ENCODE measurements at places on chromosomes 6 and 20.

DNA sequence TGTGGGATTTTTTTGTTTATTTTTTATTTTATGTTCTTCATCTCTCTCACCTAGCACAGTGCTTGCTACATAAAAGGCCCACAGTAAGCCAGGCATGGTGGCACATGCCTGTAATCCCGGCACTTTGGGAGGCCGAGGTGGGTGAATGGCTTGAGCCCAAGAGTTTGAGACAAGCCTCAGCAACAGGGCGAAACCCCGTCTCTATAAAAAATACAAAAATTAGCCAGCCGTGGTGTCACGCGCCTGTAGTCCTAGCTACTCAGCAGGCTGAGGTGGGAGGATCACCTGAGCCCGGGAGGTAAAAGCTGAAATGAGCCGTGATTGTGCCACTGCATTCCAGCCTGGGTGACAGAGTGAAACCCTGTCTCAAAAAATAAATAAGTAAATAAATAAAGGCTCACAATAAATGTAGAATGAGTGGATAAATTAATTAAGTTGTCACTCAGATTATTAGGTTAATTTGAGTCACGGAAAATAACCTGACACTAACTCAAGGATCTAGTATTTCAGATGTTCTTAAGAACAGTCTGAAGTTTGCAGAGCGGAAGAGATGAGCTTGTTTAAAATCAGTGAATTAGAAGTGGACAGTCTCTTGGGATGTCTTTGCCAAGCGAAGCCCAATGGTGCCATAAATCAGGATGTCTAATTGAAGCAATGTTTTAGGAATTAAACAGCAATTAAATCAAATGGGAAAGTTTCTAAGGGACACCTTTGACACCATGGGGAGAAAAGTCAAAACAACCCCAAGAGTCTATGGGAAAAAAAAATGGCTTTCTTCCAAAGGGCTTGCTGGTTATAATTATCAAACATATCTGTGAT is 214.4 kb downstream of the ZNF217 start:
- DNase-seq, result no peak

- DNase-seq, result no peak
These were observed 180.4 kb downstream of the ZNF217 start for GRCh38 chr20:53413186-53413631.

DNA sequence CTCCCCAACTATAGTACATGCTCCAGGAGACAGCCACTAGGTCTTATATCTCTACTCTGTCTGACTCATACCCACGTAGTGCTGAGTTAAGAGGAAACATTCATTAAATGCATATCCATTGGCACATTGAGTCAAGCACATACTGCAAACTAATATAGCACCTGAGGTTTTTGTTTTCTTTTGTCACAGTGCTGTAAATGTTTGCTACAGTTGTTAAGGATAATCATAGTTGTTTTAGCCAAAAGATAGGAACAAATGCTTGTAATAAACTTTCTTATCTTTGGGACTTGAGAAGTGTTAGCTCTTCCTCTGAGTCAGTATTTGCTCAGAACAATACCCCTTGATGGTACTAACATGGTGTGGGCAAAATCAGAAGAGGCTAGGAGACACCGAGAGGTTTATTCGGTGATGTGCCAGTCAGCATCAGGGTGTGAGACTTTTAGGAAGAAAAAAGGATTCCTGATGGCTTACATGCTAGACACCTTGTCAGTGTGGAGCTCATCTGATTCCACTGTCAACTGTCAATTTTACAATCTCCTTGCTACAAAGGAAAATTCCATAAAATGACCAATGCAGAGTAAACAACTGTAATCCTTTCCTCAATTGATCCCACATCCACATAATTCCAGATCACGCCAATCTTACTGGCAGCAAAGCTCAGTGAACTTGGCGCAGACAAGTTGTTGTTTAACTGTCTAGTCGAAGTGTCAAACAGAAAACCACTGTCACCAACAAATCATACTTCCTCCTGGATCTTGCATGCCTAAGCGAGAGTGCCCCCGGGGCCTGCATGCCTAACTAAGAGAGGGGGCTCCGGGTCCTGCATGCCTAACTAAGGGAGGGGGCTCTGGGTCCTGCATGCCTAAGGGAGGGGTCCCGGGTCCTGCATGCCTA is 36.1 kb downstream of the ELOVL2 start:
- DNase-seq, result no peak

DNA sequence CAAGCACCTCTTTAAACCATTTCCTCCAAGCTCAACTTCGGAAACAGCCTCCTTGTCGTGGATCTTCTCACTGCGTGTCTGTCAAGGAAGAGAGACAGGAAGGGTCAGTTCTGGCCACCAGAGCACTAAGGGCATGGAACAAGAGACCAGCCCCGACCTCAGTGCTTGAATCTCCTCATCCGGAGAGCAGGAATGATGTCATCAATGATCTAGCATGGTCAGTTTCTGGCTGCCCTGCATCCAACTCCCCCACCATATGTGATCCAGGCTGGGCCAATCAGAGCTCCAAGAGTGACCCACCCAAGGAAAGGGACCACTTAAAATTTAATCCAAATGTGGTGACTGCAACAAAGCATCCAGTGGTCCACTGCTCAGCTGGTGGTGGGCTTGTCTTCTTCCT is 23.3 kb upstream of the DSN1 start:
- DNase-seq, result no peak

- DNase-seq, result no peak
These were observed 69.7 kb upstream of the ADGRF4 start for GRCh38 chr6:47628448-47629272.

- DNase-seq, result no peak
These were observed 27.3 kb upstream of the STX16 start for GRCh38 chr20:58623579-58624473.

GRCh38 chr20:59736366-59736765 is 132.0 kb downstream of the PHACTR3 start:
- DNase-seq, result no peak

GRCh38 chr20:43899274-43900120 is 15.2 kb upstream of the TOX2 start:
- no peak for DNase-seq

DNA sequence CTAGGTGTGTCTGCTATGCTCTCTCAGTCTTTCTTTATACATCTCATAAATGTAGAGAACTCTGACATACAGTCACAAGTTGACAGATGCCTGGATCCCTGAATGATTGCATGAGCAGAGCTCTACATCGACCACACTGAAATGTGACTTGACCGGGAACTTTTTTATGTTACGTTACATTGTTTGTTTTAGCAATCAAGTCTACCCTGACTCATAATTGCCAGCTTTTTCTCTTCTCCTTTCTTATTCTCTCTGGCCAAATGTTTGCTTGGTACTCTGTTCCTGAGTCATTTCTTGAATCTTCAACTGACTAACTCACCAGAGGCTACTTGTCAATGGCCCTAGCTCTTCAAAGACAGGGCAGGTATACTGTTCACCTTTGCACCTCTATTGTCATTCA is 213.6 kb upstream of the DTNBP1 start:
- no peak for DNase-seq

- no peak for DNase-seq
These were observed 2.7 kb downstream of the CALHM5 start for GRCh38 chr6:116514111-116514510.

GRCh38 chr6:153959276-153959675 is 79.8 kb upstream of the OPRM1 start:
- no peak for DNase-seq

DNA sequence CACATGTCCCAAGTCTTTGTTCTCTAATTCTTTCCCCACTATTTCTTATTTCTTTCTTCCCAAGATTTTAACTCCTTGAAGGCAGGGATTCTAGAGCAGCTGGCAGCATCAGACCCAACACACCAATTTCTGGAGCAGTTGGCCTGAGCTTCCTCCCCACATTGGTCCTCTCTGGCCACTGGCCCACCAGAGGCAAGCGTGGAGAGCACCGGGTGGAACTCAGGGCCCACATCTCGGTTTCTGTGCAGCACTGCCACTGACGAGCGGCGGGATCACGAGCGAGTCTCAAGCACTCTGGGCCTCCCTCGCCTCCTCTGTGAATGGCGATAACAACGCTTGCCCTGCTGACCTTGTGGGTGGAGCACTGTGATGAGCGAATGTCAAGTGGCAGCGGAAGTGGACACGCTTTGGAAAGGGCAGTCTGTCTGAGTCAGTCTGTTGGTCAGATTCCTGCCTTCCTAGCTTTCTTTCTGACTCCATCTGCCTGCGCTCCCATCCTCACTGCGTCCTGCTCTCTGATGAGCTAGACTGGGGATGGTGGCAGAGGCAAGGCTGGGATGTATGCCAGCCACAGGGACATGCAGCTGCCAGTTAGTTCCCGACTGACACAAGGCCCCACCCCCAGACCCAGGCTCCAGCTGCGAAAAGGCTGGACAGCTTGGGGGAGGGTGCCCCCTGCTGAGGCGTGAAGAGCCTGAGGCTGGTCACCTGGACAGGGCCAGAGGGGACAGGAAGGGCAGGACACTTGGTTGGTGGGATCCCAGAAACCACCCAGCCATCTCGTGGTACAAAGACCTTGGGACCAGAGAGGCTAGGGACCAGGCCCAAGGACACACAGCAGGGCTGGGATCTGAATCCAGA is 4.5 kb upstream of the SPDEF start:
- DNase-seq, result no peak

DNA sequence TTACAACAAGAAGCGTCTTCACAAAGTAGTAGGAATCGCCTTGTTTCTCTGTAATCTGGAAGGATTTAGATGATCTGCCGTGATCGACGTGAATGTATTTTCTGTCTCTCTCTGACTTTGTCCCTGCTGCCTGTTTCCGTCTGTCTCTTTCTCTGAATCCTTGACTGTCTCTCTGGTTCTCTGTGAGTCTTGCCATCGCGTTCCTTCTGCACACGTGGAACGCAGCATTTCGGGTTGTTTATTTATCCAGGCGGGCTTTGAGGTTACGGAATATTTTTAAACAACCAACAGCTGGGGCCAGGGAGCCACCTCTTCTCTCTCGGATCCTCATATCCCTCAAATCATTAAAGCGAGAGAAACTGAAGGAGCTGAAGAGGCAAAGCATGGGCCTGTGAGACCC is 215.9 kb downstream of the ZDHHC14 start:
- no peak for DNase-seq

DNA sequence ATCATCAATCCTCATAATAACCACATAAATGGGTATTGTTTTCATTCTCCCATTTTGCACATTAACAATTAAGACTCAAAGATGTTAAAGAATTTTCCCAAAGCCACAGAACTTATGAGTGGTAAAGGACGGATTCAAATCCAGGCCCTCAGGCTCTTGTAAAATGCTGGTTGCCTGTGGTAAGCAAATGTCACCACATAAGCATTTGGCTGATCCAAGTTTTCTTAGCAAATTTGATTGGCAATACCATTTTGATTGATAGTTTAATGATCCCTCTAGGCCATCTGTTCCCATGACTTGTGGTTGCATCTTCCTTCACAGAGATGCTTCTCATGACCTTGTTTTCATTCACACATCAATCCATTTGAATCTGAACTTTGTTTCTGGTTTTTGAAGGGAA is 252.0 kb upstream of the RIN2 start:
- no peak for DNase-seq

DNA sequence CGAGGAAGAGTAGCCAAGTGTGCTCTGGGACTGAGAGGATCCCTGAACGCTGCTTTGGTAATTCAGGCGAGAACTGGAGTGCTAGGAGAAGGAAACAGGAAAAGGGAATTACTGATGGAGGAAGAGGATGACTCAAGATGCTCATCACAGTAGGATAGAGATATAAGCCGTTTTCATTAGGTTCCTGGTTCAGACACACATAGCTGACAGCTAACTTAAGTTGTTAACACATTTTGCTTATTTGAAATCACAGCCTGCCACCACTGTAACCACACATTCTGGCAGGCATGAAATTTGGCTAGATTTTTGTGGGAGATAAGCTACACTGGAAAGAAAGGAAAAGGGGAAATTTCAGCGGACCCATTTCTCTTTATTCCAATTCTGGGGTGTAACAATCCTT is 138.2 kb upstream of the SLC22A16 start:
- no peak for DNase-seq

DNA sequence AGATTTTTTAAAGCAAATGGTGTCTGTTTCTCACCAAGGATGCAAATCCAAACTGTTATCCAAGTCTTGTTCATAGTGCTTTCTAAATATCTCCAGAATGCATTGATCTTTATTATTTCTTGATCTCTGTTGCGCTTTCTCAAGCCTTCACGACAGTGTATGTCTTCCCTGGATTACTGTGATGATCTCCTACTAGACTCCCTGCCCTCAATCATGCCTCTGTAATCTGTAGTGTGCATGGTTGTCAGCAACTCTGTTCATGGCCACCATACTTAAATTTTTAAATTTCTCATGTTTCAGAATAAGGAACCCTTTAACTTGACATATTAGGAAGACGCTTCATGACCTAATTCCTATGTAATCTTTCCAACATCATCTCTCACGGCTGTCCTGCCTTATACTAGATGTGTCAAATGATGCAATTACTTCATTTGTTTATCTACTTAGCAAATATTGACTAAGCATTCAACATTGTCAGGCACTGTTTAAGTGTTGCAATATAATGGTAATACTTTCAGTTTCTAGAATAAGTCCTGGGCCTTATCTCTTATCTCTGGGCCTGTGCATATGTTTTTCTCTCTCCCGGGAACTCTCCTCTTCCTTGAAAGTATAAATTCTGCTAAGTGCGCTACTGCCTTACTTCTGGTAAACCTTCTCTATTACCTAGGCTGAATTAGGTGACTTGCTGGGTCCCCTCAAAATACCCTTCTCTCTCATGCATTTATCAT is 25.6 kb upstream of the AHI1 start:
- no peak for DNase-seq

DNA sequence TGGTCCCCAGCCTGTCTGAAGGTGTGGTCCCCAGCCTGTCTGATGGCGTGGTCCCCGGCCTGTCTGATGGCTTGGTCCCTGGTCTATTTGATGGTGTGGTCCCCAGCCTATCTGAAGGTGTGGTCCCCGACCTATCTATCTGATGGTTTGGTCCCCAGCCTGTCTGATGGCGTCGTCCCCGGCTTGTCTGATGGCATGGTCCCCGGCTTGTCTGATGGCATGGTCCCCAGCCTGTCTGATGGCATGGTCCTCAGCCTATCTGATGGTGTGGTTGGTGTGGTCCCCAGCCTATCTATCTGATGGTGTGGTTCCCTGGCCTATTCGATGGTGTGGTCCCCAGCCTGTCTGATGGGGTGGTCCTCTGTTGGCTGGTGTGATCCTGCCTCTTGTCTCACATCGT is 18.2 kb upstream of the MRGBP start:
- no peak for DNase-seq

Measured in midbrain (tissue), 1 donor.